Frontal cortex (tissue), 4 donors: ENCODE measurements at places on chromosomes 7 and 10. TPM values are rescaled to one million over a fixed set of nuclear protein-coding genes. Genes with fewer than 3 reads are reported as not detected.

Gene CALY
- 8.2 TPM for total RNA-seq

Gene HOXA10
- not detected for total RNA-seq

Gene NACAD
- total RNA-seq = 4.9 TPM

Gene WEE2
- under 0.01 TPM for total RNA-seq

Gene GIMAP4
- total RNA-seq = 9.0 TPM

Gene MYO1G
- 0.41 TPM for total RNA-seq

Gene FAM25A
- total RNA-seq = not detected

Gene TEX36
- 0.41 TPM for total RNA-seq

Gene BCL7B
- 6.5 TPM for total RNA-seq

Gene VTI1A
- 48.1 TPM for total RNA-seq

Gene CASP2
- 20.4 TPM for total RNA-seq

Gene CACNB2
- 10.6 TPM for total RNA-seq

Gene KLF14
- total RNA-seq = not detected

Gene RNLS
- 1.2 TPM for total RNA-seq
